Testis (tissue), 5 donors: ENCODE measurements at places on chromosomes 3 and 15. TPM values are rescaled to one million over a fixed set of nuclear protein-coding genes. Genes with fewer than 3 reads are reported as not detected.

GRCh38 chr3:174618368-174619080 lies 240.6 kb upstream of the NAALADL2 start:
- no peak for DNase-seq

The CADPS gene
- total RNA-seq: 56.4 TPM

- no peak for DNase-seq
Measured at GRCh38 chr3:136068708-136069107, 103.2 kb downstream of the PPP2R3A start.

- no peak for DNase-seq
Measured at GRCh38 chr15:41996921-41997592, 23.8 kb downstream of the PLA2G4E start.

The NUSAP1 gene
- 20.2 TPM for total RNA-seq

The ATP11B gene
- 138 TPM for total RNA-seq

DNA sequence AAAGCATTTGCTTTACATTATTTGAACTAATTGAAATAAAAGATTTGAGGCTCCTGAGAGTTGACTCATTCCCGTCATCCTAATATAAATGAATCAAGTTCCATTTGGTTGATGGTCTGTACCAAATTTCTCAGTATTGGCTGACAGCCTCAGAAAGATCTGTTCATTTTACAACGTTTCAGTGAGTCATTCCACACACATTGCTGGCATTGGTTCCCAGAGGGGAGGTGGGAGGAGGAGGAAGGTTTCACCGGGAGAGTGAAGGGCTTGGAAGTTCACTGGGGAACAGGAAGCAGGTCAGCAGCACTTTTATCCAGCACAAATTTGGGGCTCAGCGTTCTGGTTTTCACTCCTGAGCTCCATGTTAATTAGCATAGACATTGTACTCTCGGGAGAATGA lies 176.7 kb upstream of the CADPS start:
- DNase-seq: no peak

- no peak for DNase-seq
Measured at GRCh38 chr3:41041899-41042298, 157.4 kb upstream of the CTNNB1 start.

DNA sequence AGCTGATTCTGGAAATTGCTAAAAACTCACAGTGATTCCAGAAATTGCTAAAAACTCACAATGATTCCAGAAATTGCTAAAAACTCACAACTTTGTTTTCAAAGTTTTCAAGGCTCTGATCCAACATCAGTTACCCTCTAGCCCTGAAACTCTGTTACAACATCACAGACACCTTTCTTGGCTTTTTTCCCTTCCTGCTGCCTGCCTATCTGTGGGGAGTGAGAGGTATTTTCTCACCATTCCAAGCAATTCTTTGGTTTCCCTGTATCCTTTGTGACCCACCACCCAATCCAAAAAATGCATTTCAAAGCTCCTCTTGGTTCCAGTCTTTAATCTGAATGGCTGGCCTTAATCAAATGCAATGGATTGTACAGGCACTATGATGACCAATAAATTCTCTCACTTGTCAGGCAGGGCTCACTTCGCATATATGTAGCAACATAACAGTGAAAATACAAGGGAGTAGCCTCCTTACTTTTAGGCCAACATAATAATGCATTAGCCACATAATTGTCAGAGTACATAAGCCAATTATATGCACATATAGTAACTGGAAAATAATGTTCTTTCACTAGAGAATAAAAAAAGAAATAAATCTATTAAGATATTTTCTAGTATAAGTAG lies 1139.0 kb downstream of the ROBO2 start:
- no peak for DNase-seq

The ITPKA gene
- 21.3 TPM for total RNA-seq

DNA sequence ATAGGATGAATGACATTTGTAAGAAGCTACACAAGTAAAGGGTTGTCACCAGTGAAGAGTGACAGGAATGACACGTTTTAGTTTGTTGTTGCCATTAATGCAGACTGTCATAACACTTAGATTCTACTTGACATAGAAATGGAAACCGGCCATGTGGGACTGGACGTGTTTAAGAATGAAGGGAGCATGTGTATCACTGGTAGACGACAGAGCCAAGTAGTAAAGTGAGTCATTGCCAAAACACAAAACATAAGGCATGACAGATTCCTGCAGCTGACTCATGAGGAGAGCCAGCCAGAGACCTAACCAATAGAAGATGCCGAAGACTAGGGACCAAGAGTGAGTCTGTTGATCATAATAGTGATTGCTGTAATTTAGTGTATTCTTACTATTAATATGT lies 106.2 kb upstream of the PLAAT1 start:
- no peak for DNase-seq

The FILIP1L gene
- total RNA-seq: 16.7 TPM

The GP5 gene
- 0.16 TPM for total RNA-seq

The KNG1 gene
- 0.43 TPM for total RNA-seq

GRCh38 chr3:137035631-137036030 lies 77.8 kb downstream of the IL20RB start:
- DNase-seq: peak; percentile 31

GRCh38 chr3:31197941-31198340 lies 303.5 kb upstream of the GADL1 start:
- no peak for DNase-seq

DNA sequence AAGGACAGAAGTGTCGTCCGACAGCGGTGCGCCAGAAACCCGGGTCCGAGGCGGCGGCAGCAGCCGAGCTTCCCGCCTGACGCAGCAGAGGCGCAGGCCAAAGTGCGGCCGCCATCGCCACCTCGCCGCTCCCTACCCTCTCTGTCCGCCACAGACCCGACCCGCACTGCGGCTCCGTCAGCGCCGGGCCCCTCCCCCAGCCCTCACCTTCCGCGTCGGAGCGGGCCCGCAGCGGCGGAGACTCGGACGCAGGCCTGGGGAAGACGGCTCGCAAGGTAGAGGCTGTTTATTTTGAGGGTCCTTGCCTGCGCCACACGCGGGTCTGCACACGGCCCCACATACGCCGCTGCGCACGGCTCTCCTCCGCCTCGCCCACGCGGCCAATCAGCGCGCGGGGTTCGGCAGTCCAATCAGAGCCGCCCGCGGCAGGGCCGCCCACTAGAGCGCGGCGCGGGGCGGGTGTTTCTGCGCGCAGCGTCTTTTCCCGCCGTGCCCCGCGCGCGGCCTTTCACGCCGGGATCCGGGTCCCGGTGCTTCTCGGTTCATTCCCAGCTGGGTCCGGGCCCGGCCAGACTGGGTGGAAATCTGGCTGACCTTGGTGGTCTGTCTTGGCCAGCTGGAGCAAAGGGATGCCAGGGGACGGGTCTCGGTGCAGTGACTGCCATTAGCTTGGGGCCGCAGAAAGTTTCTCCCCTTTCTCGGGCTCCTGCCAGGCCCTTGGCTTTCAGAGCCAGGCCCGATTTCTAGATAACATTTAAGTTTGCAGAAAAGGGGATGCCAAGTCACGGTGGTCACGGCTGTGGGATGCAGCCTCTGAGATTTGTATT lies at the start of gene CNBP:
Gene CNBP (minus strand): TSS at position 328 of the 827 bp plus-strand sequence. CDS start 12,139 bp downstream, outside the sequence.
- DNase-seq: peak; percentile 95

GRCh38 chr3:182909318-182910040 lies 70.9 kb downstream of the DCUN1D1 start:
- no peak for DNase-seq

GRCh38 chr3:117404730-117405129 lies 695.2 kb downstream of the TUSC7 start:
- no peak for DNase-seq

The P2RY1 gene
- total RNA-seq: 8.2 TPM

- DNase-seq: no peak
Measured at GRCh38 chr3:5563537-5564277, 376.2 kb downstream of the EDEM1 start.

DNA sequence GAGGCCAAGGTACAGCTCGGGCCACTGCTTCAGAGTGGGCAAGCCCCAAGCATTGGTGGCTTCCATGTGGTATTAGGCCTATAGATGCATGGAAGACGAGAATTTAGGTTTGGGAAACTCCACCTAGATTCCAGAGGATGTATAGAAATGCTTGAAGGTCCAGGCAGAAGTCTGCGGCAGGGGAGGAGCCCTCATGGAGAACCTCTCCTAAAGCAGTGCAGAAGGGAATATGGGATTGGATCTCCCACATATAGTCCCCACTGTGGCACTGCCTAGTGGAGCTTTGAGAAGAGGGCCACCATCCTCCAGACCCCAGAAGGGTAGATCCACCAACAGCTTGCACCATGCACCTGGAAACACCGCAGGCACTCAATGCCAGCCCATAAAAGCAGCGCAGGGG lies 48.1 kb upstream of the XXYLT1 start:
- DNase-seq: no peak

DNA sequence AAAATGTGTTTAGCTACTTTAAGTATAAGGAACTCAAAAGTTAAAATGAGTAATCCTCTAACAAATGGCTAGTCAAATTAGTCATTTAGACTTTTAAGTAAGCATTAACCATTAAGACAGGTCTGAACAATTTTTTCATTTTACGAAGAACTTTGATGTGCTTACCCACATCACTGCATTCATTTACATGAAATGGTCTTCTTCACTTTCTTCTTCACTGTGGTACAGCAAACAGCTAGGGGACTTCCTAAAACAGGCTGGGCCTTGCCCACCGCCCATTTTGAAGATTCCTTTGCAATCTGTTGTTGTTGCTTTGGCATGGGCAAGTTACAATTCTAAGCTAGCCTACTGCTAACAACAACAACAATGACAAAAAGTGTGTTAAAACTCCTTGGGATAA lies 67.4 kb downstream of the CBLB start:
- no peak for DNase-seq

GRCh38 chr3:179376474-179376873 lies 29.0 kb downstream of the MFN1 start:
- DNase-seq: no peak

The ADAMTS7 gene
- total RNA-seq: 11.9 TPM

The MOBP gene
- 8.5 TPM for total RNA-seq

GRCh38 chr3:101823525-101823924 lies 25.8 kb upstream of the NFKBIZ start:
- no peak for DNase-seq

The SLC51A gene
- 27.2 TPM for total RNA-seq

The SERINC4 gene
- total RNA-seq: 11.7 TPM

The RARB gene
- total RNA-seq: 0.63 TPM

DNA sequence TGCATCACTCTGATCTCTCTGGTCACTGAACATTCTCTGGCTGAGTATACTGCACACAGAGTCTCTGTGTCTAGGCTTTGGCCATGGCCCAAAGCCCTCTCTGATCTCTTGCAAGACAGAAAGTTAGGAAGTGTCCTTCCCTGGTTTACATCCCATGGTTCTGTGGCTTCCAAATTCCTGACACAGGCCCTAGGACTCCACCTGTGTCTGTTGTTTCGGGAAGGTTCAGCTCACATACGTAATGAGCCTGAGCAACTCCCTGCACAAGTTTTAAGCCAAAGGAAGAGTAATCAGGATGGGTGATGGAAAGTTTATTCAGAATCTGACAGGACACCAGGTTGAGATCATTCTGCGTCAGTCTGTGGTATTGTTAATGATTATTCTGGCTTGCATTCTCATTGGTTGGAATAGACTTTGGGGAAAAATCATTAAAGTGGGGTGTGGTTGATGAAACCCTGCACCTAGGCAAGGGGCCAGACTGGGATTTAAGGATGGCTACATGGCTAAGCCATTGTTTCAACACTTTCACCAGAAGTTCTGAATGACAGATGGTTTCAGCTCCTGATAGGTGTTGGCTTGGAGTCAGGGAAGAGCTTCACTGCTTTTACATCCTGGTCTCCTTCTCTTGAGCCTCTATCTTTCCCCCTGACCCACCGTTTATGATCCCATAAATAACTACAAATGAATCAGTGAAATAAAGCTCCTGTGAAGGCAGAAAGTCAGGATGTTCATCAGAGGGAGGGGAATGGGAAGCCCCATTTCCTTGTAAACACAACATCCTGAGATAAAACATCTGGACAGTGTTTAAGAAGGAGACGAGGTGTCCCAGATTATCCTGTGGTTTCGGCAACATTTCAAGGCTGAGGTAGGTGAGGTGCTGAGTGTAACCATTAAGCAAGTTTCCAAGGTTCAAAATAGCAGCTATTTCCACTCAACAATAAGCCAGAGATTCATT lies 14.1 kb downstream of the LCMT2 start:
- peak; percentile 15 for DNase-seq

The ZPLD1 gene
- total RNA-seq: 0.55 TPM

DNA sequence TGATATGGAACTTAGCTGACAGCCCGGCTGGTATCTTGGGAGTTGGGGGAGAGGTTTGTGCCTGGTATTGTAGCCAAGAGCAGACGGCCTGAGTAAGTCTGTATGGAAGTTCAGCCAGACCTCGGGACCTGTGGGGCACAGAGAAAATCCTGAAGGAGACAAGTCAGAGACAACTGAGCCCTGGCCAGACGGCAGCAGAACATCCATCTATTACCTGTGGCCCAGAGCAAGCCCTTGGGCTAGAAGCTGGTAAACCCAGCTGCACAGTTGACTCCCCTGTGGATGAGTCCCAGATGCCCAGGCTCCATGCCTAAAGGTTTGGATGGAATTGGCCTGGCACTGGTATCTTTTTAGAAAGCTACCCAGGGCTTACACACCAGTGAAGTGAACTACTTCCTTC lies 70.4 kb upstream of the DLG1 start:
- DNase-seq: no peak

- DNase-seq: no peak
Measured at GRCh38 chr3:139388821-139389551, 461 bp downstream of the COPB2 start.

The CCDC13 gene
- 12.5 TPM for total RNA-seq

DNA sequence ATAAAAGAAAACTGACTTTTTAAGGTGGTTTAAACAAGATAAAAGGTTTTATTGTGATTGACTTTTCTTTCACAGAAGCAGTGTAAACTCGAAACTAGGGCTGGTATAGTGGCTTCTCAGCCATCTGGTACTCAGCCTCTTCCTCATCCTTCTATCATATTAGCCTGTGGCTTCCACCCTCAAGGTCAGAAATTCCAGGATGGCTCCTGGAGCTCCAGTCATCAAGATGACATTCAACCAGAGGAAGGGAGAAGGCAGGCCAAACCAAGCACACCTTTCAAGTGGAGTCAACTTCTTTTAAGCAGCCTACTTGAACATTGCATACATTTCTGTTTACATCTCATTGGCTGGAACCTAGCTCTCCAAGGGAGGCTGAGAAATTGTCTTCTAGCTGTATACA lies 1.3 kb upstream of the MESD start:
- no peak for DNase-seq

The GOLGA8M gene
- total RNA-seq: 7.2 TPM

The ZDHHC23 gene
- total RNA-seq: 27.1 TPM

The VPS8 gene
- 127 TPM for total RNA-seq

DNA sequence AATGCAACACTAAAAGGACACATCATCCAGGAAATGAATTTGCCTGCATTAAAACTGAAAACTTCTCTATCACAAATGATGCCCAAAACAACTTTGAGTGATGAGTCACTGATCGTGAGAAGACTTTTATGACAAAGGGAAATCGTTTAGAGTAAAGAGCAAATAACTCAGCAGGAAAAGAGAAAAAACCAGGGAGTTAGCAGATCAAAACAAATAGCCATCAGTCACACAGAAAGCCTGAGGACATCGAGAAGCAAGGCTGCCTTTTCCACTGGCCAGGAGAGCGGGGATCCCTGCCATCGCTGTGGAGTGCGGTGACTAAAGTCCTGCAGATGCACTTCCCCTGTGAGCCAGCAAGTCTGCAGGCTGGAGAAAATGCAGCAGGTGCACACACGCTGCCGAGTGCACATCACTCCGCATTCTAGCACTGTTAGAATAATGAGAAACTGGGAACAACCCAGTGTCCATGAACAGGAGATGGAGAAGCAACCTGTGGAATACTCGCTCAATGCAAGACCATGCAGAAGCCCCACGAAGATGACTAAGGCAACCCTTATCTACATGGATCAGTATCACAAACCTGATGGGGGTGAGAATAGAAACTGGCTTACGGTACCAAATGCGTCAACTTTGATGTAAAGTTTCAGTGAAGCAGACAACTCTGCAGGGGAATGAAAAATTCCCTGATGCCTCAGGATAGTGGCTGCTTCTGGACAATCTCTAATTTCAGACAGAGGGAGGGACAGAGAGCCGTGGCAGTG lies 86.4 kb downstream of the NSMCE3 start:
- no peak for DNase-seq
